Naive thymus-derived CD4-positive, alpha-beta T cell (primary cell): ENCODE measurements at places on chromosomes 16 and 17. TPM values are rescaled to one million over a fixed set of nuclear protein-coding genes. Genes with fewer than 3 reads are reported as not detected.

The WFDC1 gene
- not detected for total RNA-seq

- H3K4me1 ChIP-seq = no peaks in the 10 kb centered on the region
- H3K4me3 ChIP-seq = no peak overlapping the region
- H3K27ac ChIP-seq = no peak overlapping the region
- H3K36me3 ChIP-seq = no peaks in the 10 kb centered on the region
- no peaks in the 10 kb centered on the region for H3K27me3 ChIP-seq
Measured at GRCh38 chr17:74698069-74698468, 14.7 kb downstream of the CD300LF start.

DNA sequence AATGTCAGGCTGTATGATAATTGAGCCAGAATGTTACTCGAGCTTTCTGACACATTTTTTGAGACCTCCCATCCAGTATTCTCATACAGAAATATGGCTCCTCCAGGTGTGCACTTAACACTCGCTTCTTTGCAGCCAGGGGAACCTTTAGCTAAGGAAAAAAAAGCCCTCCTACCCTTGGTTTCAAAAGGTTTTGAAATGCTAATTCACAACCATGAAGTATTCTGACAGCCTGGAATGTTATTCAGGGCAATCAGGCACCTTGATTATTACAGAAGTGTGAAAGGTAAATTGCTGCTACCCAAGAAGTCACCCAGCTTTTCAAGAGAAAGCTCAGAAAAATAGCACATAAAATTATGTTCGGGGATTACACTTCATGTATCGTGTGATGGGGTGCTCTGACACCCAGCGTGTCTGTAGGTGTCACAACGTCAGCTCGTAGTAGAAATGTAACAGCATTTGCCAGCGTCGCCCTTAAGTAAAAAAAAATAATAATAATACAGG, 41.1 kb downstream of the NTN1 start:
- no peak overlapping the region for H3K4me3 ChIP-seq
- no peak for DNase-seq
- no peaks in the 10 kb centered on the region for H3K4me1 ChIP-seq

DNA sequence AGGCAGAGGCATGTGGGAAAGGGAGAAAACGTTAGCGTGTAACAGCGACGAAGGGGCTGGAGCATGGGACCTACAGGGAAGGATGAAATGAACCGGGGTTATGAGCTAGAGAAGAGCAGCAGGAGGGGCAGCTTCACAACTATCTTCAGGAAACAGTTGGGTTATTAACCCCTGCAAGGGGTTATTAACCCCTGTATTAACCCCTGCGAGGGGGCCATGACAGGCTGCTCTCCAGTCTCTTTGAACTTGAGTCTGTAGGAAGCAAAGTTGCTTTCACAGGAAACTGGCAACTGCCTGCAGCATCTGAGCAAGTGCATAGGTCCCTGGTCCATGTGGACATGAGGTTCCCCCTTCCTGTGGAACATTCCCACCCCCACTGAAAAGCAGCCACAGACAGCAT, 119.2 kb upstream of the CRHR1 start:
- no peak for DNase-seq
- H3K4me1 ChIP-seq = no peaks in the 10 kb centered on the region
- H3K36me3 ChIP-seq = no peaks in the 10 kb centered on the region
- H3K27ac ChIP-seq = no peak overlapping the region
- H3K4me3 ChIP-seq = no peak overlapping the region

DNA sequence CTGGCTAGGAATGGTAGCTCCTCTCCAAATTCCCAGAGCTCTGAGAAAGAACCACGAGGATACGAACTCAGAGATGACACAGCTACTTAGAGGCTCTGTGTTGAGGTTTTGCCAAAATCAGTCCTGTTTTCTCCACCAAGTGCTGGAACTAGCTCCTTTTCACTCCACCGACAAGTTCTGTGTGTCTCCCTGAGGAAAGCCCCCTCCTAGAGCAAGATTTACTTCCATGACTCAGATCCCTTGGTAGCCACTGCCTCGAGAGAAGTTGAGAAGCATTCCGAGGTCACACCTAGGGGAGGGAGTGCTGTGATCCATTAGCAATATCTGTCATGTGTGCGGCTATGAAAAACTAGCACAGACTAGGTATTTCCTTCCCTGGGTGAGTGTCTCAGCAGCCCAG, 30.6 kb downstream of the IL21R start:
- no peaks in the 10 kb centered on the region for H3K4me1 ChIP-seq
- H3K4me3 ChIP-seq = no peak overlapping the region
- H3K36me3 ChIP-seq = peaks cover 76% of the 10 kb centered on the region
- peak overlapping the region; percentile 30 for H3K27ac ChIP-seq
- no peak for DNase-seq
- H3K27me3 ChIP-seq = no peaks in the 10 kb centered on the region

GRCh38 chr16:87203060-87203656, 114.0 kb downstream of the C16orf95 start:
- peak; percentile 8 for DNase-seq
- no peaks in the 10 kb centered on the region for H3K36me3 ChIP-seq
- no peaks in the 10 kb centered on the region for H3K4me1 ChIP-seq
- H3K27me3 ChIP-seq = no peaks in the 10 kb centered on the region
- no peak overlapping the region for H3K27ac ChIP-seq

DNA sequence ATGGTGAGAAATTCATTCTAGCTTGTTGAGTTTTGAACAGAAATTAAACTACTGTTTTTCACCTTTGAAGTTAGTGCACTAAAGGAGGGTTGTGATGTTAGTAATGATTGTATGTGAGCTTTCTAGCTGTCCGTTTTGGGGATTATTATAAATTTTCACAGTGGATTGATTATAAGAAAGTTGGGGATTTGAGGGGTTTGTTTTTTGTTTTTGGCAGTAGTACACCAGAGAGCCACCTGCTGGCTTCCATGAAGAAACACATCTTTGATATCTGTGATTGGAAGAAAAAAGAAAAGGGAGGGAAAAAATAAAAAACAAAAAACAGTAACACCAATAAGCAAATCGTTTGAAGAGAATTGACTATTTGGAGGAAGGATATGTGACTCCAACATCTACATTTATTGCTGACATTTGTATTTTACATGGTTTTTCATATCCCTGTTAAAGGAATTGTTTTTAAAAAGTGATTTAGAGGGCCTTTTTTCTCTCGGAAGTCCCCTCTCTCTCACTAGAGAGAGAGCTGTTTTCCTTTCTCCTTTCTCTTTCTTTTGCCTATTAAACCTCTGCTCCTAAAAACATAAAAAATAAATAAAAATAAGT, 1469.5 kb upstream of the GOT2 start:
- no peak overlapping the region for H3K4me3 ChIP-seq
- no peak for DNase-seq
- no peaks in the 10 kb centered on the region for H3K27me3 ChIP-seq
- no peaks in the 10 kb centered on the region for H3K36me3 ChIP-seq

GRCh38 chr16:14362774-14363371, 267.2 kb downstream of the PARN start:
- no peaks in the 10 kb centered on the region for H3K27me3 ChIP-seq
- H3K27ac ChIP-seq = no peak overlapping the region
- H3K4me3 ChIP-seq = no peak overlapping the region
- no peaks in the 10 kb centered on the region for H3K4me1 ChIP-seq

DNA sequence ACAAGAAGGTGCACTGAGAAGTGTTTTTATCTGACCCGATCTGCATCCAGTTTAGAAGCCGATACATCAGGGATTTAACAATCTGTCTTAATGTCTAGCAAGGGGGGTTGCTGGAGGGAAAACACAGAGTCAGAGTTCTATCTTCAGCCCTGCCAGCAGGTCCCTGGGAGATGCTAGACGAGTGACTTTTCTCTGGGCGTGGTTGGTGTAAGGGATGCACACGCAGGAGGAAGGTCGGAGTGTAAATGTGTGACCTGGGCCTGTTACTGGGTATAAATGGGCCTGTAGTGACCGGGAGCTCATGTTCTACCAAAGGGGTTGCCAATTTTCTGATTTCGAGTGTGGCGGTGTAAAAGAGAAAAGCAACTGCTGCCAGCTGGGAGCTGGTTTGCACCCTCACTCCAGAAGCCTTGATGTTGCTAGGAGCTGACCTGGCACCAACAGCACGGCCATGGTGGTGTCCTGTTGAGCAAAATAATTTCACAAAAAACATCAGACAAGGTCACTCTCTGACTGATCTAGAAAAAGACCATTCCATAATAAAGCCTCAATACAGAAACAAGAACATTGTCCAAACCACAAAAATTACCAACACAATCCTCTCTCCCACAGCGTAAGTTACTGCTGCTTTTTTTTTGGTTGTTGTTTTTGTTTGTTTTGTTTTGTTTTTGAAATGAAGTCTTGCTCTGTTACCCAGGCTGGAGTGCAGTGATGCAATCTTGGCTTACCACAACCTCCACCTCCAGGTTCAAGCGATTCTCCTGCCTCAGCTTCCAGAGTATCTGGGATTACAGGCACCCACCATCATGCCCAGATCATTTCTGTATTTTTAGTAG, 1.3 kb upstream of the KCTD13 start:
- H3K4me1 ChIP-seq = peaks cover 7% of the 10 kb centered on the region
- H3K27me3 ChIP-seq = no peaks in the 10 kb centered on the region
- H3K27ac ChIP-seq = no peak overlapping the region
- DNase-seq = no peak

DNA sequence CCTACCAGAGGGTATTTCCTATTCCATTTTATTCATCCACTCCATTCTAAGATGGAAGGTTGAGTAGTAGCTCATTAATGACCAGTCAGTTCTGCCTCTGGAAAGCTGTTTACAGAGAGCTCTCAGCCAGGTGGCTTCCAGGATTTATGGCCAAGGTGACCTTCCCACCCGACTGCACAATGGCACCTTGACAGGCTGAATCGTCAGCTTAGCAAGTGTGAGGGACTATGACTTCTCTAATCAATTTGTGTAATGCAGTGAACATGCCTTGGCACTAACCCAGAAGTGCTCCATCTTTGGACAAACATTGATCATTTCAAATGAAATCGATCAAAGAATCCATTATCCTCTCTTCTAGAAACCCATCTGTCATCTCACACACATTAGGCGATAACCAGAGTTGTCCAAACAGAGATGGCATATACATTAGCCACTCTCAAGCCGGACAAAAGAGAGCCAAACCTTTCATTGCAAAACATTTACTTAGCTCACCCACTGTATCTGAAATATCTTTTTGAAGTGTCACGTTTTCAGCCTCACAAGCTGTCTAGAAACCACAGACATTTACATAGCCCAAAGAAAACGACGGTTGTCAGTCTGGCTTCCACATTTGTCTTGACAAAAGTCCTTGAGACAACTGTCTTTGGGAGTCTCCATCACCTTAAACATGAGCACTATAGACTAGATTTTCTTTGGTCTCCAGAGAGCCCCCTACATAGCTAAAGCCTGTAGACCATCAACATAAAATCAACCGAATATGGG, 35.6 kb downstream of the CLEC3A start:
- no peaks in the 10 kb centered on the region for H3K27me3 ChIP-seq
- H3K4me3 ChIP-seq = no peak overlapping the region
- DNase-seq = no peak
- H3K27ac ChIP-seq = no peak overlapping the region

- no peaks in the 10 kb centered on the region for H3K27me3 ChIP-seq
- H3K4me3 ChIP-seq = peak overlapping the region; percentile 97
- DNase-seq = peak; percentile 78
- peak overlapping the region; percentile 94 for H3K27ac ChIP-seq
- no peaks in the 10 kb centered on the region for H3K36me3 ChIP-seq
Measured at GRCh38 chr16:56610017-56610608, 1.7 kb downstream of the MT2A start.

GRCh38 chr17:33198954-33199353, 94.1 kb downstream of the ASIC2 start:
- DNase-seq = no peak
- no peaks in the 10 kb centered on the region for H3K27me3 ChIP-seq
- no peaks in the 10 kb centered on the region for H3K36me3 ChIP-seq
- H3K27ac ChIP-seq = no peak overlapping the region

- no peaks in the 10 kb centered on the region for H3K27me3 ChIP-seq
- DNase-seq = peak; percentile 85
- H3K27ac ChIP-seq = peak overlapping the region; percentile 72
- H3K4me3 ChIP-seq = no peak overlapping the region
Measured at GRCh38 chr16:89409161-89409711, 81.1 kb downstream of the ANKRD11 start.

GRCh38 chr16:67528222-67528869, at the start of gene RIPOR1:
TSS of gene RIPOR1 (plus strand) at chr16:67528829. CDS start at chr16:67538447, 9,618 bp downstream.
- peak within 1 kb of the TSS; percentile 62 for H3K27ac ChIP-seq
- peak within 1 kb of the TSS; percentile 53 for H3K4me3 ChIP-seq
- no peak for DNase-seq
- H3K4me1 ChIP-seq = peaks cover 11% of the 10 kb centered on the region

- no peaks in the 10 kb centered on the region for H3K4me1 ChIP-seq
- no peak for DNase-seq
- no peaks in the 10 kb centered on the region for H3K27me3 ChIP-seq
- H3K4me3 ChIP-seq = no peak overlapping the region
Measured at GRCh38 chr17:9728564-9728963, 62.8 kb downstream of the DHRS7C start.

DNA sequence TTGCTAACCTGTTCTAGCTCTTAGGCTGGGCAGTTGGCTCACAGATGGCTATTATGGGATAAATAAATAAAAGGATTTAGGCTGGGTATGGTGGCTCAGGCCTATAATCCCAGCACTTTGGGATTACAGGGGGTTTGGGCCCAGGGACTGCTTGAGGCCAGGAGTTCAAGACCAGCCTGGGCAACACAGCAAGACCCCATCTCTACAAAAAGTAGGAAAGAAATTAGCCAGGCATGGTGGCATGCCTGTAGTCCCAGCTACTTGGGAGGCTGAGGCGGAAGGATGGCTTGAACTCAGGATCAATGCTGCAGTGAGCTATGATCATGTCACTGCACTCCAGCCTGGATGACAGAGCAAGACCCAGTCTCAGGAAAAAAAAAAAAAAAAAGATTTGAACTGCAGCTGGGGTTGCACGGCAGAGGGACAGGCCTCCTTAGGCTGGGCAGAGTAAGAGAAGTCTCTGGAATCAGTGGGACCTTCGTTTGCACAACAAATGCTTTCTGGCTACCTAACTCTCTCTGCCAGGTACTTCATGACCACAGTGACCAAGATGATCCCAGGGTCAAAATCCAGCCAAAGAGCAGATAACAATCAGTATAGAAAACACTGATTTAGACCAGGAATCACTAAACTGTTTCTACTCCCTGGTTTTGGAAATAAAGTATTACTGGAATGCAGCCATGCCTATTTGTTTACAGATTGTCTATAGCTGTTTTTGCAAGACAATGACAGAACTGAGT, 6.8 kb downstream of the RUSF1 start:
- H3K27me3 ChIP-seq = no peaks in the 10 kb centered on the region
- no peak overlapping the region for H3K4me3 ChIP-seq
- peaks cover 45% of the 10 kb centered on the region for H3K36me3 ChIP-seq
- no peaks in the 10 kb centered on the region for H3K4me1 ChIP-seq
- no peak overlapping the region for H3K27ac ChIP-seq

GRCh38 chr16:64773184-64773583, 348.7 kb downstream of the CDH11 start:
- no peak overlapping the region for H3K4me3 ChIP-seq
- no peak overlapping the region for H3K27ac ChIP-seq
- DNase-seq = no peak
- H3K27me3 ChIP-seq = no peaks in the 10 kb centered on the region
- no peaks in the 10 kb centered on the region for H3K4me1 ChIP-seq

- no peaks in the 10 kb centered on the region for H3K27me3 ChIP-seq
- no peaks in the 10 kb centered on the region for H3K4me1 ChIP-seq
- no peak overlapping the region for H3K27ac ChIP-seq
- no peaks in the 10 kb centered on the region for H3K36me3 ChIP-seq
Measured at GRCh38 chr17:48970865-48971687, 2.7 kb upstream of the GIP start.
